Smooth muscle cell of the umbilical artery (primary cell): ENCODE measurements at places on chromosomes 2 and 18. TPM values are rescaled to one million over a fixed set of nuclear protein-coding genes. Genes with fewer than 3 reads are reported as not detected.

The BOK gene
- 21.7 and 35.5 TPM in 2 replicates for total RNA-seq

The CFC1 gene
- not detected in 2 replicates for total RNA-seq

The GKN2 gene
- not detected in 2 replicates for total RNA-seq

The MRPS5 gene
- total RNA-seq, result 46.0 and 54.8 TPM in 2 replicates

The SRD5A2 gene
- not detected in 2 replicates for total RNA-seq

The TSPYL6 gene
- total RNA-seq, result not detected in 2 replicates

The SERPINB3 gene
- total RNA-seq, result not detected in 2 replicates

The GAREM2 gene
- total RNA-seq, result 1.5 TPM in 2 replicates

The SPATA3 gene
- total RNA-seq, result not detected in 2 replicates

The AGXT gene
- total RNA-seq, result not detected in 2 replicates

The IL1F10 gene
- total RNA-seq, result not detected in 2 replicates

The MREG gene
- total RNA-seq, result 2.7 and 3.6 TPM in 2 replicates

The TMEFF2 gene
- 0.89 and 5.6 TPM in 2 replicates for total RNA-seq

The ITPRIPL1 gene
- total RNA-seq, result 0.30 and 1.5 TPM in 2 replicates

The POTEC gene
- not detected in 2 replicates for total RNA-seq

The SPEG gene
- total RNA-seq, result 36.2 and 61.6 TPM in 2 replicates

The HNMT gene
- 24.9 and 25.7 TPM in 2 replicates for total RNA-seq

The MTCL1 gene
- total RNA-seq, result 28.5 and 67.3 TPM in 2 replicates
